MG63 (cell line): ENCODE measurements at places on chromosomes 3 and 15. TPM values are rescaled to one million over a fixed set of nuclear protein-coding genes. Genes with fewer than 3 reads are reported as not detected.

Gene PARP14
- 17.9 and 18.0 TPM in 2 replicates for total RNA-seq

Gene ITIH1
- total RNA-seq = not detected in 2 replicates

Gene GOLGA6L7
- total RNA-seq = not detected in 2 replicates

Gene LARP6
- 62.8 and 116 TPM in 2 replicates for total RNA-seq

Gene ELP6
- 20.6 and 33.2 TPM in 2 replicates for total RNA-seq

Gene NRG4
- total RNA-seq = 1.1 TPM in 1 of 2 replicates, not detected in the other

Gene REC114
- not detected in 2 replicates for total RNA-seq

Gene GRAMD1C
- 1.8 and 2.5 TPM in 2 replicates for total RNA-seq

Gene UBA7
- 5.8 and 6.9 TPM in 2 replicates for total RNA-seq

Gene MRPL46
- 41.4 and 49.7 TPM in 2 replicates for total RNA-seq

Gene CHL1
- total RNA-seq = not detected in 2 replicates

Gene ADAMTS9
- total RNA-seq = not detected in 2 replicates

Gene TMEM212
- not detected in 2 replicates for total RNA-seq

Gene ATP2B2
- total RNA-seq = 0.03 TPM in 1 of 2 replicates, not detected in the other

- no peak for DNase-seq
These were observed 61.9 kb downstream of the CLDN1 start for GRCh38 chr3:190260301-190260700.

DNA sequence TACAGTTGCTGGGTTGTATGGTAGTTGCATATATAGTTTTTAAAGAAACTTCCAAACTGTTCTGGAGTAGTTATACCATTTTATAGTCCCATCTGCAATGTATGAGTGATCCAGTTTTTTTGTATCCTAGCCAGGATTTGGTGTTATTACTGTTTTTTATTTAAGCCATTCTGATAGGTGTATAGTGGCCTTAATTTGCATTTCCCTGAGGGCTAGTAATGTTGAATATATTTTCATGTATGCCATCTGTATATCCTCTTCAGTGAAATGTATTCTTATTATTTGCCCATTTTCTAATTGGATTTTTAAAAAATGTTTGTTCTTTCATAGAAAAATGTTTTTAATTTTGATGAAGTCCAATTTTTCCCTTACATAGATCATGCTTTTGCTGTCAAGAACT is 29.2 kb downstream of the PXK start:
- no peak for DNase-seq

GRCh38 chr3:190124067-190124466 is 3.4 kb upstream of the P3H2 start:
- no peak for DNase-seq

GRCh38 chr3:86793786-86794185 is 197.2 kb downstream of the VGLL3 start:
- DNase-seq = peak; percentile 46

DNA sequence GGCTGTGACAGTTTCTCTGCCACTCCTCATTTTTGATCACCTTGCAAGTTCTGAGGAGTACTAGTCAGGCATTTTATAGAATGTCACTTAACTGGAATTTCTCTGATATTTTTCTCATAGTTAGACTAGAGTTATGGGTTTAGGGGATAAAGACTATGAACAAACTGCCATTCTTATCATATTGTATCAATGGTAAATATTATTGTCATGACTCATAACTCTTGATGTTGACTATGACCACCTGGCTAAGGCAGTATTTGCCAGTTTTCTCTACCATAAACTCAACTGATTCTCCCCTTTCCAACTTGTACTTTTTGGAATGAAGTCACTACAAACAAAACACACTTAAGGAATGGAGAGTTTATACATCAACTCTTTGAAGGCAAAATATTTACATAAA is 22.7 kb upstream of the OR5K1 start:
- no peak for DNase-seq

DNA sequence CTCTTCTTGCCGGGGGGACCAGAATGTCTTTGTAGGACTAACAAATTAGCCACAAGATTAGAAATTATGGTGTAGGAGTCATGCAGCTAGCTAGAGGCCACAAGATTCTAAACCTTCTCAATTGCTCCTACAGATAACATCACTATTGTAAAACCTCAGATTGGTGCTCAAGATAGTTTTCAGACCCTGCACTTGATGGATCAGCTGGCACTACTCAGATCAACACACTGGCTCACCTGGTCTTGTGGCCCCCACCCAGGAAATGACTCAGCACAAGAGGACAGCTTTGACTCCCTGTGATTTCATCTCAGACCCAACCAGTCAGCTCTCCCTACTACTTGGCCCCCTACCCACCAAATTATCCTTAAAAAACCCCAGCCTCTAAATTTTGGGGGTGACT is 124.1 kb upstream of the RASGRP1 start:
- peak; percentile 4 for DNase-seq

GRCh38 chr3:57077630-57078343 is 17.3 kb downstream of the SPATA12 start:
- DNase-seq = no peak

GRCh38 chr3:150035301-150035779 is 64.6 kb upstream of the PFN2 start:
- no peak for DNase-seq

DNA sequence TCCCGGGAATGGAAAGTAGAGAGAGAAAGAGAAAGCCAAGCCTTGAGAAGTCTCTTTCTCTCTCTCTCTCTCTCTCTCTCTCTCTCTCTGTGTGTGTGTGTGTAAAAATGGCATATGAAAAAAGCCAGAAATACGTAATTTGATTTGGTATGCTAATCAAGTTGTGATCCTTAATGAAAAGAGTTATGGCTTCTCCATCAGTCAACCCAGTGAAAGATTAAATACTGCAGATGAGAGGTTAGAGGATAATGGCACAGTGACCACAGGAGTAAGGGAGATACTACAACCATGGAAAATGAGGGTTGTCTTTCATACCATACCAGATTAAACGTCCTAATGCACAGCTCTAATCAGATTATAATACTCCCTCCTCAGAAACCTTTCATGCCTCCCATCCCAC is 193.5 kb upstream of the SOX2 start:
- DNase-seq = no peak

- DNase-seq = no peak
These were observed 35.6 kb downstream of the SMAD3 start for GRCh38 chr15:67100801-67101581.

GRCh38 chr15:101054991-101055390 is 135.8 kb downstream of the LRRK1 start:
- no peak for DNase-seq

GRCh38 chr3:179318876-179319275 is 4.0 kb upstream of the ZNF639 start:
- no peak for DNase-seq

DNA sequence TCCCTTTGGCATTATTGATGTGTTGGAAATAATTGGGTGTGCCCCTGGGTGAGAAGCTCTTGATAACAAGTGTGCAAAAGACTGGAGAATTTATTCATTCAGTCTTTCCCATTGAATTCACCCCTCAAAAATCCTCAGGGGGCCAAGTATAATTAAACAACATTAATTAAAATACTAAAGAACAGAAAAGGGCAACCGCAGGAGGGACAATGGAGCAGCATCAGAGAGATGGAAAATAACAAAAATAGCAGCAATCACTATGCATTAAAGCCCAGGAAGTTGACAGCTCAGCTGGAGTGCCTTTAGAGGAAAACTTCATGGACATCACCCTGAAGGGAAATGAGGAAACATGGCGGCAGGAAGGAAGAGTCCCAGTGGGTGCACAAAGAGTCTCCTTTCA is 227.6 kb downstream of the MINAR1 start:
- no peak for DNase-seq

DNA sequence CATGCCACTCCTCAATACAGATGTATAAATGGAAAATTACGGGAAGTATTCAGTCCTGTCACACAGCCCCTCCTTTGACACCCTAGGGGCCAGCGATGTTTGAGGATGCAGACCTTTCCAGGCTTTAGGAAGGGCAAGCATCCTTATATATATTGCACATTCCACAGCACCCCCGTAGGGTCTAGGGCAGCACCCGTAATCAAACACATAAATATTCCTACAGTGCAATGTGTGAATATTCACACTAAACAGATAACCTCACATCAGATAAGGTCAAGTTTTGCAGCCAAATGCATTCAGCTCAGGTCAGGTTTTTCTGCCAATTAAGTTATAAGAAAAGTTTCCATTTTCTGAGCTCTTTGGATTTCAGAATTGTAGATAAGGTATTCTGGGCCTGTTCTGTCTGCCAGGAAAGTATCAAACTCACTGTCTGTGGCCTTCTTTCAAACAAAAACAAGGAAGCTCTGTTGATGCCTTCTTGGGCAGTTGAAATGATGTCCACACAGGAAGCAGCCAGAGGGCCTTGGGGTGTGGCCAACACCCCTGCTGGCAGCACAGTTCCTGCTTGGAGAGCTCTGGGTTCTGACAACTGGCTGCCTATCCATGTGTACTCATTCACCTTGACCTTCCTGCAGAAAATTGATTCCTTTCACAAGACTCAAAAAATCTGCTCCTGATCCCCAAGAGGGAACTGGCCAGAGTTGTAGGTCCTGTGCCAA is 427.0 kb downstream of the NTRK3 start:
- DNase-seq = peak; percentile 88

- no peak for DNase-seq
These were observed 7.2 kb upstream of the SEC22A start for GRCh38 chr3:123194552-123194951.

DNA sequence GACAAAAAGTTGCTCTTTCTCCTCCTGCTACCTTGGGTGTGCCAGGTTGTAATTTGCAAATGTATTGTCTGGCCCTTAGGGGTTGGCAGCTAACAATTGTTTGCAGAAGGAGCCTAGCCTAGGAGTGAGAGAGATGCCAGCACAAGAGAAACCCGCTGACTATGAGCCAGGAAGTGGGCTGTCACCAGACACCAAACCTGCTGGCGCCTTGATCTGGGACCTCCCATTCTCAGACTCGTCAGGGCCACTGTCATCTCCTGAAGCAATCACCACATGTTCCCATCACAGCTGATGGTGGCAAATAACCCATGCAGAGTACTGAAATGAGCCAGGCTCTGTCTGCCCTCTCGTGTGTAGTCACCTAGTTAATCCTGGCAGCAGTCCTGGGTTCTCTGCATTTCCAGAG is 406.4 kb upstream of the NPAP1 start:
- DNase-seq = no peak

- DNase-seq = no peak
These were observed 14.7 kb upstream of the TRIM59 start for GRCh38 chr3:160464321-160464720.

DNA sequence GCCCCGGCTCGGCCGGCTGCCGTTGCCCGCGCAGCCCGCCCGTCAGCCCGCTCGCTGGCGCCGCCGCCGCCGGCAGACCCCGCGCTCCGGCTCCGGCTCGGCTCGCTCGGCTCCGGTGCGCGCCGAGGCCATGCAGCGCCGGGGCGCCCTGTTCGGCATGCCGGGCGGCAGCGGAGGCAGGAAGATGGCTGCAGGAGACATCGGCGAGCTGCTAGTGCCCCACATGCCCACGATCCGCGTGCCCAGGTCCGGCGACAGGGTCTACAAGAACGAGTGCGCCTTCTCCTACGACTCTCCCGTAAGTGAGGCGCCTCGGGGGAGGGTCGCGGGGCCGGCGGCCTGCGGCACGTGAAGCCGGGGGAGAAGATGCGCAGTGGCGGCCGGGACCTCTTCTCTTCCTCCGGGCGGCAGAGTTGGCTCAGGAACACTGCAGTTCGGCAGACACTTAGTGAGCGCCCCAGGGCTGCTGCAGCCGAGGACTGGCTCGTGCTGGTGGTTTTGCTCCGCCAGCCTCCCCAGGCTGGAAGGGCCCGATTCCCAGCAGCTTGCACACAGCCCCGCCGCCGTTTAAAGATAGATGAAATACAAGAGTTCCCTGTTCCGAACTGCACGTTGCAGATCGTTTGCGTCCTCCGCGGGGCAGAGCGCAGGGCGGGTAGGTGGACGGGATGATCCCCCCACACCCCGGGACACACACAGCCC is 407 bp downstream of the USP13 start:
- peak; percentile 79 for DNase-seq

DNA sequence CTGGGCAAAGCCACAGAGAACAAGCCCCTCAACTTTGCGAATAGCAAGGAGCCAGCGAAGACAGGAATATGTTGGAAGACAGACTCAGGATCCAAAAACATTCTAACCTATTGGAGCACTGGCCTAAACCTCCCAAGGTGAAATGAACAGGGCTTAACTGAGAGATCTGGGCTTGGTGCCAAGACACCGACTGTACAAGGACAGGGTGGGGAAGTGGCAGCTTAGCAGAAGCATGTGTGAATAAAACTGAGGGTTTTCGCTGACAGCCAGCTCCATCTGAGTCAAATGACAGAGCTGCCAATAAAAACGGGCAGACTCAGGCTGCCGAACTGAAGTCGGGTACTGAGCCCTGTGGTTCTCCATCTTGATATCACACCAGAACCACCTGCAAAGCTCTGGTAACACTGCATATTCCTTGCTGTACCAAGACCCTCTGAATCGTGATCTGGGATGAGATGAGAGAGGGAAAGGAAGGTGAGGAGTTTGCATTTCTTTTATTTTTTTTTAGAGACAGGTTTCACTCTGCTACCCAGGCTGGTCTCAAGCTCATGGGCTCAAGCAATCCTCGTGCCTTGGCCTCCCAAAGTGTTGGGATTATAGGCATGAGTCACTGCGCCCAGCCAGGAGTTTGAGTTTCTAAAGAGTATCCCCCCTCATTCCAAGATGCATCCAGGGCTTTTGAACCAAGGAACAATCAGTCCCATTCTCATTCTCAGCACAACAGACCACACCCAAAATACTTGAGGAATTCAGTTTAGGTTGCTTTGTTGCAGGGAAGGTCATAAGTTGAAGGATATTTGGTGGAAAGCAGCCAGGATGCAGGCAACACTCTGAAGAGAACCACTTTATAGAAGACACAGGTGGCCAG is 6.0 kb upstream of the PLCB2 start:
- DNase-seq = peak; percentile 79

- no peak for DNase-seq
These were observed 30.8 kb upstream of the RPN1 start for GRCh38 chr3:128681369-128681829.

DNA sequence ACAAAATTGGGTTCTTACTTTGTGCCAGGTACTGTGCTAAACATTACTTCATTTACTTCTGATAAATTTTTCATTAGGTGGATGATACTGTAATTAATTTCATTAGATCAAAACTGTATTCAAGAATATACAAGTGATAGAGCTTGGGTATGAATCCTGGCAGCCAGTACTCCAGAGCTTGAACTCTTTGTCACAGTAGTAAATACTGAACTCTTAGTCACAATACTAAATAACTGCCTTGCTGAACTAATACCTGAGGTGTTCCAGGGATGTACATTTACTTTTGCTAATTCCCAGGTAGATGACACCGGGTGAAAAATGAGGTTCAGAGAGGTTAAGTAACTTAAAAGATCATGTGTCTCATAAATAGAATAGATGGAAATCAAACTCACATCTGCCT is 20.3 kb downstream of the FXR1 start:
- no peak for DNase-seq
